Stimulated activated CD4-positive, alpha-beta T cell treated with anti-CD3 and anti-CD28 coated beads, Interleukin-1b, Interleukin-23, amount 100 ng/mL, for 4 hours (primary cell): ENCODE measurements at places on chromosomes 7 and 10.

GRCh38 chr10:6068422-6068821 is 6.3 kb upstream of the IL2RA start:
- no peak for DNase-seq

DNA sequence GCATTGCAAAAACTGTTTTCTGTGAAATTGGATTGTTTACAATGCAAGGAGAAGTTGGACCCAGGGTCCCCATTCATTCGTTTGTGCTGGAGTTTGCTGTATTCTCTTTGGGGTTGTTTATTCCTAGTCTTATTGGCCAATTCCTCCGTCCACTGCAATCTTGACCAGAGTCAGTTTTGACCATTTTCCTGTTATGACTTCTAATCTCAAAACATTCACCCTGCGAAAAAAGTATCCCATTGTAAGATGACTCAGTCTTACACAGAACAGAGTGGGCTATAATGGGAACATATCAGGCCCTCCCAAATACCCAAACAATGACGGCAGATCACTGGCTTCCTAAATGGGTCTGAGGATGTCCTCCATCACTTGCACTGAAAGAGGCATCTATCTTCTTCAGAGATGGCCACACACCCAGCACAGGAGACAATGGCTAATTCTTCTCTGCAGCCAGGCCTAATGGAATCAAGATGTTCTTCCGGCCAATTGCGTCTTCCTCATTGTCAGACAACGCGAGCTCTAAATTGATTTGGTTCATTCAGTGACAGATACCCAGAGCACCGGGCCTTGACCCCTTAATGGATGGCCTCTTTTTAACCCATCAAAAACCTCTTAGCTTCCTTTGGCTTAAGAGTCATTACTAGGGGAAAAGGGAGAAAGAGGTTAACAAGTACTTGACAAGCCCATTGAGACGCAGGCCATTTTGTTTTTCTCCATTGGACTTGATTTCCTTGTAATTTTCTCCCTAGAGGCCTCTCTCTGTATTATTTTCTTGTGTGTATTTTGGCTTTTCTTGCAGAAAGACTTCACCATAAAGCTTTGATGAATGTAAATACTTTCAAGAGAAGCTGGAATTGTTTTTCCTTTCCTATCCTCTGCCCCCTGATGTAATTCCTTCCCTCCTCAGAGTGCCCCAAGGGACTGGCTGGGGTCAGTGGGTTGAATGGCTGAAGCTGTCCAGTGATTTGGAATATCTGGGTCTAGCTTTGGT is 129.6 kb downstream of the PRPF18 start:
- no peak for DNase-seq

DNA sequence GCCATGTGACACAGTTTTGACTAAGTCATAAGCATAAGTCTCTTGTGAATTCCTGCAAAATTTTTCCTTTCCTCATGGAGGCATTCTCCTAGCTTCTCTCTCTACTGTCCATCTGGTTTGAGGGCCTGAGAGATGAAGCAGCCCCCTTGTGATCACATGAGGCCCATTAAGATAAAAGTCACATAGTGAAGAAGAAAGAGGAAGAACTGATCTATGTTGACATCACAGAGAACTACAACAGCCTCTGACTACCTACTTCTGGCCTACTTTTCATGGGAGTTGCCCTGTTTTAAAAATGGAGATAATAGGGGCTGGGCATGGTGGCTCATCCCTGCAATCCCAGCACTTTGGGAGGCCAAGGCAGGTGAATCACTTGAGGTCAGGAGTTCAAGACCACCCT is 50.4 kb downstream of the TFEC start:
- DNase-seq, result no peak

DNA sequence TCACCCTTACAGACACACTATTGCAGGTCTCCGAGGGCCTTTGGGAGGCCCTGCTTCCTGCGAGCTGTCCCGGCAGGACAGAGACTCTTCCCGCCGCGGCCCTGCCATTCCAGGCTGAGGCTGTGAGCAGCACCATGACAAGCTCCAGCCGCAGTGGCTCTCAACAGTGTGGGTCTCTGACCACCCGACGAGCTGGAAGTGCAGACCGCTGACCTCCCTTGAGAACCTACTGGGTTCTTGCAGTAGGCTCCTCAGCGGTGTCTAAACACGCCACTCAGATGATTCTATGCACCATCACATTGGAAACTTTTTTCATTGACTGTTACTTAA is 303.4 kb downstream of the WDR37 start:
- DNase-seq, result no peak

- DNase-seq, result no peak
Measured at GRCh38 chr7:133807624-133808492, 319.3 kb upstream of the LRGUK start.

- no peak for DNase-seq
Measured at GRCh38 chr10:29026065-29026797, 262.6 kb upstream of the LYZL1 start.

GRCh38 chr7:54339073-54339472 is 203.1 kb upstream of the VSTM2A start:
- DNase-seq, result no peak

- no peak for DNase-seq
Measured at GRCh38 chr10:62379394-62379793, 5.2 kb downstream of the ZNF365 start.

GRCh38 chr10:104574427-104574826 is 66.7 kb upstream of the SORCS3 start:
- DNase-seq, result no peak

DNA sequence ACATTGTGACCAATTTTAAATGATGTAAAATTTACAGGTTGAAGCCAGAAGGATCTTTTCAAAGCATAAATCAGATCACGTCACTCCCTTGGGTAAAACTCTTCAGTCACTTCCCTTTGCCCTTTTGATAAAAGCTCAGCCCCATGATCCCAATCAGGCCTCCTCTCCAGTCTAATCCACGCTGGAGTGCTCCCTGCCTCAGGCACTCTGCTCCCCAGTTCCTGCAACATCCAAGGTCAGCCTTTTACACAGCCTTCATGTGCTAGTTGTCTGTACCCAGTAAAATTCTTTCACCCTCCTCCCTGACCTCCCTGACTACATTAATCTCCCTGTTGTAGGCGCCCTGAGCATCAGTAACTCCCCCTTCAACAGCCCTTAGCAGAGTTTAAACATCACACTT is 14.1 kb downstream of the ELMO1 start:
- no peak for DNase-seq

- no peak for DNase-seq
Measured at GRCh38 chr7:44634839-44635591, 28.6 kb downstream of the OGDH start.

GRCh38 chr7:90850066-90850465 is 253.9 kb downstream of the CDK14 start:
- DNase-seq, result no peak

DNA sequence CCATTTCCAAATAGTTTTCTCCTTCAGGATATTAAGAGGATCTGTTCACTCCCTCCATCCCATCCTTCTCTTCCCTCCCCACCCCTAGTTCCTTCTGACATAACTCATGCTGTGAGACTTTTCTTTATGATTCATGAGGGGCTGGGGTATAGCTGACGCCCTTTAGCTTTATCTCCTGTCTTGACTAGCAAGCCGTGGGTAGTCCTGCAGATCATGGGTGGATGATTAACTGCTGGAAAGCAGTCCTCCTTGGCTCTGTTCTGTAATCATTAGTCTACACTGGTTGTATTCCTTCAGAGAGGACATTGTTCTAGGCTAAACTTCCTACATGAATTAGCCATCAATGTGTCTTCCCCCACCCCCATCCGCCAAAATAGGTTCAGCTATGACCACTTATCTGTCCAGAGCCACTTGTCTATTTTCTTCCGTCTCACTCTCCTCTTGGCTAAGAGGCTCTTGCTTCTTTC is 135.4 kb downstream of the LRRC4 start:
- no peak for DNase-seq

GRCh38 chr7:32564542-32564941 is 69.3 kb downstream of the AVL9 start:
- no peak for DNase-seq

DNA sequence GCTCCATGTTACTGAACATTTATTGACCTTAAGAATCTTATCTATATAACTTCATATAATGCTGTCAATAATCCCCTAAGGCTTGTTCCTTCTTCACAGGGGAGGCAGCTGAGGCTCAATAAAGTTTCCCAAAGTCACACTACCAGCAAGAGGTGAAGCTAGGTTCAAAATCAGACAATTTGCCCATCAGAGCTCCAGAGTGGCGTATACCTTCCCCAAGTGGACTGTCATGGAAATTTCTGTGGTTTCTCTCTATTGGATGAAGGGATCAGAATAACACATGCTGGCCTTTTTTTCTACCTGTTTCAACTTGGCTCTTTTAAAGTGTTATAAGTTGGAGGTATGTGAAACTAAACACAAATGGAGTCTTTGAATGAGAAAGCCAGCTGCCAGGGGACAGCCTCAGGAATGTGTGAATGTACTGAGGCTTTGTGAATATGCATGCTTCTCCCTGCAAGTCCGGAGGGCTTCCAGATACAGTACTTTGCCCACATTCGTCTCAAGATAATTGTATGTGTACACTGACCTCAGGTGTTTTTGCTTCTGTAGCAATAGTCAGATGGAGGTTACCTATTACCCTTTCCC is 656.3 kb upstream of the CELF2 start:
- no peak for DNase-seq

DNA sequence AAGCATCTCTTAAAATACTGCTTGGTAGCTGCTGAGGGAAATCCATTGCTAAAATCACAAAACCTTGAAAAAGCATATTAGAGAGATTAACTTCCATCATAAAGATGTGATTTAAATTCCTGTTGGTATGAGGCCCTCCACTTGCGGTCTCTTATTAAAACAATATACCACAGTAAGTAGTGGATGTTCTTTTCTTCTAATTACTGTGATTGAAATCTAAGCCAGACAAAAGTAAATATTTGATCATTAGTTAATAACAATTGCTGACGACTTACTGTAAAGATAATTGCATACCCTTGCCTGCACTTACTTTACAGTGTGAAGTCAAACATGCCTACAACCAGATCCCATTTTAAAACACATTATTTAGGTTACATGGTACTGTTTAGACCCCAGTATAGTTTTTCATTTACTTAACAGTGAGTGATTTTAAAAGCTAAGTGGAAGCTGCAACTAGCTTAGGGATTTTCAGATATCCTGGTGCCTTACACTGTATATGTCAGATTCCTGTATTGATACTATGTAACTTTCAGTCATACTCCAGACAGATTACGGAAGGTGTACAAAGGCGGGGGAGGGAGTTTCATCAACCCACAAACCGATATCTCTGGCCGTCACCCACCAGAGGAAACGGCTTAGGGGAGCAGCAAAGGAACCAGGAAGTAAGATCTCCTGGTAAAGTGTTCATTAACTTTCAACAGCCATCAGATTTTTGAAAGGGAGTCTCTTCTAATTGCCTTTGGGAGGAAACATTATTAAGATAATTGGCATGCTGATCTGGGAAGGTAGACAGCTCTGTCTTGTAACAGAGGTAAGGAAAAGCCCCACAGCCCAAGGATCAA is 986 bp downstream of the NRP1 start:
- DNase-seq, result no peak

DNA sequence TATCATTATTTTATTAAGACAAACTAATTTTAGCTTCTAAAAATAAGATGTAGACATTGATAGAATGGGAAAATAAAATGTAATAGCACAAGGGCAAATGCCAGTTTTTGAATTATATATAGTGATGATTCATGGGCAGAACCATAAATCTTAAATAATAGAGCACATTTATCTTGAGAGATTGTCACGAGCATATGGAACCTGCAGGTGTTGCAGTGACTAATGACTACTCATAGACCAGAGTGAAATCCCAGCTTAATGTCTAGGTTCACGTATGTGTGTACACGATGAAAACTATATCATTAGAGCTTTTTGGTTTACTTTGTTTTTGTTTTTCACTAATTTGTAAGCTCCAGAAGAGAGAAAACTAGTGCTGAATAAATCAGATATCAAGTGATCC is 150.2 kb upstream of the CACNA2D1 start:
- DNase-seq, result no peak

- no peak for DNase-seq
Measured at GRCh38 chr10:88949912-88950837, 2.4 kb downstream of the ACTA2 start.

GRCh38 chr10:103701380-103702222 is 153.8 kb downstream of the SH3PXD2A start:
- DNase-seq, result no peak

DNA sequence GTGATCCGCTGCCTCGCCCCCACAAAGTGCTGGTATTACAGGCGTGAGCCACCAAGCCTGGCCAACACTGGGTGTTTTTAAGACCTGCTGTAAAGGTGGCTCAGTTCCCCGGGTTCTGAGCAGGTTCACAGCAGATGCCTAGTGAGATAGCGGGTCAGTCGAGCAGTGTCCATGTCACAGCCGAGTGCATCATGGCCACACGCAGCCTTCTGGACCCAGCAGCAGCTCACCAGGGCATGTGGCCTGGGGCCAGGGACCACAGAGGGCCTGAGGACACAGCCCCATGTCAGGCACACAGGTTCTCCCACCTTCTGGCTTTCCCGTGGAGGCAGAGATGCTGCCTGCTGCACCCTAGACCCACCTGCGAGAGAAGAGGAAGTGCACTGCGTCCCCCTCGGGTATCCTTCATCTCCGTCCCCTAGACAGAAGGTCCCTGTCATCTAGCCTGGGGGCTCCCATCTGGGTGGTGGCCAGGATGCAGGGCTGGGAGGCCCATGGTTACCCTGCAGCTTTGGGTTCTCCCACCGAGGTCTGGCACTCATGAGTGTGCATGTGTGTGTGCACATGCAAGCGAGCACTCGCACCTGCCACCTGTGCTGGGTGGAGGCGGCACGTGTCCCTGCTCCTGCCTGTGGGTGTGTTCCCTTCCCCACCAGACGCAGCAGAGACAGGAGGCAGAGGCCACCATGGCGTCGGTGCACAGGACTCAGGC is 98.6 kb downstream of the NKX6-2 start:
- no peak for DNase-seq

DNA sequence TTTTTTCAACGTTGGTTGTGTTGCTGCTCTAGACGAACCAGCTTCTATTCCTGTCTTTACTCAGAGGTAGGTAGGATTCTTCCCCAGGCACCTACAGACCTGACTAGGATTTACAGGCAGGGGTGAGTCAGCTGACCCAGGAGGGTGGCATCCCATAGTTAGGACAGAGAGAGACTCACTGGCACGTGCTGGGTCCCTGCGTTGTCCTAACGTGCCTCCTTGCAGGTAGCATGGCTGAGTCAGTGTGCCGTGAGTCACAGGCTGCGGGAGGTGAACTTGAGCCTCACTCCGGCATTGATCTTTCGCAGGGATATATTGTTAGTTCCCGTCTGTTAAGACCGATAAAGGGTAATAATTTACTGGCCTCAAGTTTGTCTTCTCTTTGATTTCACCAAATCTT is 96.5 kb downstream of the PFKFB3 start:
- no peak for DNase-seq

GRCh38 chr10:23686722-23687121 is 247.8 kb downstream of the OTUD1 start:
- DNase-seq, result no peak

GRCh38 chr7:116431787-116432526 is 67.6 kb upstream of the CAV2 start:
- DNase-seq, result no peak

- no peak for DNase-seq
Measured at GRCh38 chr7:18420748-18421147, 74.8 kb upstream of the HDAC9 start.

DNA sequence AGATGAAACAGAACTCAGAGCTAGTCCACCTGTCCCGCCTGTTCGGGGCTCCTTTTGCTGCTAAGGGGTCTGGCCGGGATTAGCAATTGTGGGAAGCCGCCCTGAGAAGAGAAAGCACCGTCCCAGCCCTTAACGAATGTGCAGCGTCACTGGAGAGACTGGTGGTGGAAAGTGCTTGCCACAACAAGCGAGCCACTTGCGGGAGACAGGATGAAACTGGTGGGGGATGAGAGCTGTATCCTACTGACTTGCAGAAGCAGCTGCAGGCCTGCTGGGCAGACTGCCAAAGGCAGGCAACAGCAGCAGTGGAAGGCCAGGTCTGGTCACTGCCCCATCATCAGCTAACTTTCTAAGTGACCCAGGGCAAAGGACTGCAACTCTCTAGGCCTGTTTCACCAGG is 95.4 kb downstream of the FAM53B start:
- DNase-seq, result no peak
